ENCODE measurements at places on chromosomes 11 and 22.

- DNase-seq = no peak
These were observed 157.7 kb upstream of the NECTIN1 start for GRCh38 chr11:119886667-119887230.

DNA sequence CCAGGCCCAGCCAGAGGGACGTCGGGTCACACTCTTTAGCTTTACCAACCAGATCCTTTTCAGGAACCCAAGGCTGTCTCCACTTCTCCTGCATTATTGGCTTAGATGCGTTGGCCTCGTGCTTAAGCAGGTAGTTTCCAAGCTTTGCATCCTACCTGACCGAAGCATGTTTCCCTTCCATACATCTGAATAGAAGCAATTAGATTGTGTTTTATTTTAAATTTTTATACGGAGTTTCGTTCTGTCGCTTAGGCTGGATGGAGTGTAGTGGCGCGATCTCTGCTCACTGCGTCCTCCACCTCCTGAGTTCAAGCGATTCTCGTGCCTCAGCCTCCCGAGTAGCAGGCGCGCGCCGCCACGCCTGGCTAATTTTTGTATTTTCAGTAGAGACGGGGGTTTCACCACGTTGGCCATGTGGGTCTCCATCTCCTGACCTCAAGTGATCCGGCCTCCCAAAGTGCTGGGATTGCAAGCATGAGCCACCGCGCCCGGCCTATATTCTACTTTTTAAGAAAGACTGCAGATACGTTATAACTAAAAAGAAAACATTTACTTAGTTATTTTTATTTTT, 677 bp downstream of the DYNC2H1 start:
- DNase-seq = no peak

DNA sequence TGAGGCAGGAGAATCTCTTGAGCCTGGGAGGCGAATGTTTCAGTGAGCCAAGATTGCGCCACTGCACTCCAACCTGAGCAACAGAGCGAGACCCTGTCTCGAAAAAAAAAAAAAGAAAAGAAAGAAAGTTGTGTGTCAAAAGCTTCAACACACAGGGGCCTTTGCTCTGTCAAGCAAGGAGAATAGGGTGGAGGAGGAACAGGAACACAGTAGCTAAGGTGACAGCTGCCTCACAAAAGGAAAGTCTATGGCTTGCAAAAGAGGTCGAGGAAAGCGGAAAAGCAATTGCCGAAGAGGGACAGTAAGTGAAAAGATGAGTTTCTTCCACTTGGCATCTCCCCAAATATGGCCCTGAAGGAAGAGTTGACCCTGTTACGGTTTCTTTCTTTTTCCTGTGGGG, 26.5 kb upstream of the TMA7B start:
- no peak for DNase-seq

DNA sequence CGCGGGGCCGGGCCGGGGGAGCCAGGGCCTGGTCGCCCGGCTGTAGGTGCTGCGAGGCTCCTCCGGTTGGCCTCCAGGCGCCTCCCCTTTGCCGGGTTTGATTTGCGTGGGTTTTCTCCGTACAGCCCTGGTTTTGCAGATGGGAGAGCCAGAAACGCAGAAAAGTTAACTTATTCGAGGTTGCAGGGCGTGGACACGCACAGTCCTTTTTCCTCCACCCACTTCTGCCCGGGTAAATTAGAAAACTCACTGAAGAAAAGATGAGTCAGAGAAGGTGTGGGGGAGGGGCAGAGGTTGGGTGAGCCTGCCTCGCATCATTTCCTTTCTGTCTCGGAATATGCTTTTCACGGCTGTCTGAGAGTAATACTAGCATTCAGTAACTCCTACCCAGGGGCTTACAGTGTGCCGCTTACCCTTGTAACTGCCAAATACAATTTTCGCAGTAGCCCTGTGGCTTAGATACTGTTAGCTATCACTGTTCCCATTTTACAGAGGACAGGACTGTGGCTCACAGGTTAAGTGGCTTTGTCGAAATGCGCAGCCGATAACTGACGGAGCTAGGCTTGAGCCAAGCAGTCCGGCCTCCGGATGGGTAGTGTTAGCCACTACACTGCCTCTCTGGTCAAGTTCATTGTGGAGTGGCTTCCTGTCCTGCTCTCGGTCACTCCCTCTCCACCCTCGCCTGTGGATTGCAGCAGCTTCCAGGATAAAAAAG, 812 bp downstream of the FADD start:
- DNase-seq = peak; percentile 72

GRCh38 chr11:3169255-3170043, 4.3 kb upstream of the OSBPL5 start:
- peak; percentile 51 for DNase-seq

GRCh38 chr11:100929377-100929776, 200.2 kb downstream of the PGR start:
- no peak for DNase-seq

DNA sequence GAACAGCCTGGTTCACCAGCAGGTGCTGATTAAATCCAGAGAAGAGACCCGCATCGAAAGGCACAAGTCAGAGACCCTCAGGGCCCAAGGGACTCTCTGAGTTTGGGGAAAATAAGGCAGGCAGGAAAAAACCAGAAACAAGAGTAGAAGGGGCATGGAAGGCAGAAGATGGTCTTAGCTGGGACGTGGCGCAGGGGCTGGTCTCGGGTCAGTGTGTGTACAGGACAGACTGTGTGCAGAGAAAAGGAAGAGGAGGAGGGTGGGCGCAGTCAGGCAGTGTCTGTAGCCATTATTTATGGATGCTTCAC, 31.3 kb downstream of the PPP2R1B start:
- DNase-seq = no peak

DNA sequence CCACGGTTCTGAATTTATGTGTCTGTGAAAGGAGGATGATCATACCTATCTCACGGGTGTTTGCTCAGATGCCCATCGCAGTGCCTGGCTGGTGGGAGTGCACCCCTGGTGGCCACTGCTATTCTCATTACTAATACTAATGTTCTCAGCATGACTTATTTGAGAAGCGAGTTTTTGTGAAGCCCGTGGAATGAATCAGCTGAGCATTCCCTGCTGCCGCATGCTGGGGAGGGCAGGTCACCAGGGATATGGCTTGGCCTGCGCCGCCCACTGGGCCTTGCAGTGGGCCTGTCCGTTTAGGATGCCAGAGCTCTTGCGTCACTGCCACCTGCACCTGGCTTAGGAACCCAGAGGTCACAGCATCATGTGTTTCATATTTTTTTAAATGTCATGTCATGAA, 16.9 kb downstream of the CTTN start:
- DNase-seq = no peak
